ENCODE measurements at places on chromosomes 1 and 21.
A peak's percentile ranks its signal among the peaks of the same experiment; 100 is the strongest.

- no peak for DNase-seq
Measured at GRCh38 chr1:193799371-193799770, 613.0 kb upstream of the B3GALT2 start.

- no peak for DNase-seq
Measured at GRCh38 chr1:19350566-19350965, 38.4 kb downstream of the SLC66A1 start.

GRCh38 chr1:119367432-119368124, 1.0 kb upstream of the HAO2 start:
- no peak for DNase-seq

- DNase-seq: peak; percentile 87
Measured at GRCh38 chr1:173868266-173869020, at the start of gene ZBTB37. Gene ZBTB37 (plus strand): TSS chr1:173868380. CDS start chr1:173870226, 1,846 bp downstream.

- no peak for DNase-seq
Measured at GRCh38 chr1:170494369-170494768, 37.6 kb upstream of the GORAB start.

- no peak for DNase-seq
Measured at GRCh38 chr1:186239171-186239570, 135.9 kb downstream of the TPR start.

GRCh38 chr1:96130432-96130831, 591.2 kb upstream of the PTBP2 start:
- no peak for DNase-seq

DNA sequence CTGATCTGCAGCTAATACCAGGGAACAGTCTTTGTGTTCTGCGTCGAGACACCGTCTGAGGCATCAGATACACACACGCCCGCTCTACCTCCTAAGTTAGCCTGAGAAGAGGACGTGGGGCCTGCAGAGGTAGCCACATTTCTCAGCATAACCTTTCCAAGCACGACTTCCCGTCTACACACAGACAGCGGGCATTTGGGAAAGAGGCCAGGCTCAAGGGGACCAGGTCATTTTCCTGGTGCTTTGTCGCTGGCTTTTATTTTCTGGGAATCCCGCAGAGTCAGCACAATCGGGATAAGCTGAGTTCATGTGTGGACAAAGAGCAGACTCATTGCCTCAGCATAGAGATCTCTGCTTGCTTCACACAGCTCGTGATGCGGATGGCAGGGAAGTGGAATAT, 72.5 kb upstream of the SMYD2 start:
- no peak for DNase-seq

- DNase-seq: no peak
Measured at GRCh38 chr21:33761441-33762036, 119.2 kb downstream of the ITSN1 start.

GRCh38 chr1:26010825-26011224, 10.8 kb upstream of the EXTL1 start:
- no peak for DNase-seq

DNA sequence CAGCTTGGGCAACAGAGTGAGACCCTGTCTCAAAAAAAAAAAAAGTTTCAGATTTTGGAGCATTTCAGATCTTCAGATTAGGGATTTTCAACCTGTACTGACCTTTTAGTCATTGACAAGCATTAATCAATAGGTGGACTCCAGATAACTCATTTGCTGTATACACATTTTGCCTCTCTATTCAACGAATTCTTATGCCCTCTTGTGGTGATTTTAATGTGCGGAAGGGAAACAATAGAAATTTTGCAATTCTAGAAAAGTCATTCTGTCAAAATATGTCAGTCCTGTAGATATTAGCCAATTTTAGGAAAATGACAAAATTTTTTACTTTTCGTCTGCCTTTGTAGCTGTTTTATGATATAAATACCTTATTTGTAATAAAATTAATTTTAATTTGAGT, 11.6 kb upstream of the OR2G2 start:
- DNase-seq: no peak

- no peak for DNase-seq
Measured at GRCh38 chr1:209354840-209355165, 228.7 kb upstream of the CAMK1G start.

DNA sequence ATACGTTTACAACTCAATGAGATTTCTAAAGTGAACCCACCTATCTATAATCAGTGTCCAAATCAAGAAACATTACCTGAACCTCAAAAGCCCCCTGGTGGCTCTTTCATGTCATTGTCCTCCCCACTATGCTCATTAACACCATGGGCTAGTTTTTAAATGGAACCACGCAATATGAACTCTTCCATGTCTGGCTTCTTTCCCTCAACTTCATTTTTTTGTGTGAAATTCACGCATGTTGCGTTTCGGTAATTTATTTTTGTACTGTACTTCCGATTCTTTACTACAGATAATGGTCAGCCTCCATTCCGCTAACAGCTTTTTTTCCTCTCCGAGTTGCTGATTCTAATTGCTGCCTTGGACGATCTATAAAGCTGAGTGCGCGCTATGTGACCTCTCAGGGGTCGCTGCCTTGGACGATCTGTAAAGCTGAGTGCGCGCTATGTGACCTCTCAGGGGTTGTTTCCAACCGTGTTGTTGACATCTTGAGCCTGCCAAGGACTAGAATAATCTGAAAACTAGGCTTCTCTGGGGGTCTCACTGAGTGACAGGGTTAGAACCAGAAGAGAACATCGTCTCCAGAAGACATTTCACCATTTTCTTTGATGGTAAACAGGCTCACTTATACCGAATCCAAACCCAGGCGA, 1.1 kb upstream of the CACYBP start:
- DNase-seq: peak; percentile 33

GRCh38 chr1:95642035-95642434, 408.0 kb downstream of the RWDD3 start:
- DNase-seq: no peak

DNA sequence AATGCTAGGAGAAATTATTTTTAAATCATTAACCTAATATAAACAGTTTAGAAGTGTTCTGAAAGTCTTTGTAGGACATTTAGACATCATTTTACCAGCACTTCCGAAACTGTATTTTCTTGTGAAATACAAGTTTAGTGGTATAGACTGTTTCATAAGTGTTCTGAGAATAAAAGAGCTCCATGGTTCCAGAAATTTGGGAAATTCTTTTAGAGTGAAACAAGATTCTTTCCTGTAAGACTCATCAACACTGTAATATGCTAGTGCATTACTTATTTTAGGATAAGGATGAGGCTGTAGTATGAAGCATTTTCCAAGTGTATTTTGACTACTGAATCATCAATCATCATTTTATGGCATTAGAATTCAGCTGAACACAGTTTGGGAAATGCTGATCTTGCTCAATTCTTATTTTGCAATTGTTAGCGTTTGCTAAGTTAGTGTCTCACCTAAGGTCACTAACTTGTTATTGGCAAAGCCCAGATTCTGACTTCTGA, 73.4 kb downstream of the CEP350 start:
- no peak for DNase-seq

- DNase-seq: no peak
Measured at GRCh38 chr1:150931773-150932172, 5.6 kb downstream of the SETDB1 start.

GRCh38 chr1:162389971-162390370, 8.4 kb downstream of the C1orf226 start:
- no peak for DNase-seq

- no peak for DNase-seq
Measured at GRCh38 chr1:3116150-3116510, 47.1 kb downstream of the PRDM16 start.

DNA sequence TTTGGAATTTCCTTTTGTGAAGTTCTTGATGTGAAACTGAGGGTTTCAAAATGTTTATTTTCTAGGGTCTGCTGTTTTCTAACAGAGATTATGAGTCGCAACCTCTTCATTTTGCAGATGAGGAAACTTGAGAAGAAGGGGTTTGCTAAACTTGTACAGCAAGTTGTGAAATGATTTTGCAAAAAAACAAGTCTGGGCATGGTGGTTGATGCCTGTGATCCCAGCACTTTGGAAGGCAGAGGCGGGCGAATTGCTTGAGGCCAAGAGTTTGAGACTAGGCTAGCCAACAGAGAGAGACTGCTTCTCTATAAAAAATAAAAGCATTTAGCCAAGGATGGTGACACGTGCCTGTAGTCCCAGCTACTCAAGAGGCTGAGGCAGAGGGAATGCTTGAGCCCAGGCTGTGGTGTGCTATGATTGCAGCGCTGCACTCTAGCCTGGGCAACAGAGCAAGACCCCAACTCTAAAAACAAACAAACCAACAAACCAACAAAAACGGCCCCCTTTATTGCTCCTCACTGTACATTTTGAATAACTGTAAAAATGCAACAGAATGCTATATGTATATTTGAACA, 9.9 kb downstream of the TRIM67 start:
- no peak for DNase-seq

DNA sequence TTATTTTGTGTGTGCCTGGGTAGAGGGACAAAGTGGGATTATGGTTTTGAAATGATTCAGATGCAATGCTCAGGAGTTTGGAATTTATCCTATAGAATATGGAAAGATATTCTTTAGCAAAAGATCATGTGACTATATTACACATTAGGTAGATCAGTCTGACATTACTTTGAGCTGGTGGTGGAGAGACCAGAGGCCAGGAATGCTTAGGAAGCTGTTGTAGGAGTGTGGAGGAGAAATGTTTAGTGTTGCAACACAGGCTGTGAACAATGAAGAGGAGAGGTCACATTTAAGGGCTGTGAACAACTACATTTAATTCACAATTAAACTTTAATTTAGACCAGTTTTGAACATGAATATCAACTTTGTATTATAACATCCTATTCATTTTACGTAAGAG, 45.3 kb upstream of the PODN start:
- no peak for DNase-seq

- DNase-seq: peak; percentile 59
Measured at GRCh38 chr1:201254625-201255478, 28.5 kb upstream of the PKP1 start.

GRCh38 chr1:30715216-30715615, 8.2 kb downstream of the MATN1 start:
- DNase-seq: no peak

GRCh38 chr1:2014741-2015735, 4.1 kb upstream of the GABRD start:
- DNase-seq: no peak

- no peak for DNase-seq
Measured at GRCh38 chr1:19028110-19028509, 71.6 kb upstream of the IFFO2 start.

GRCh38 chr1:168472223-168472622, 71.6 kb downstream of the XCL2 start:
- DNase-seq: no peak
